Esophagus squamous epithelium (tissue), 5 donors: ENCODE measurements at places on chromosomes 1 and 21.
A peak's percentile ranks its signal among the peaks of the same experiment; 100 is the strongest.

GRCh38 chr1:205619376-205619775, 12.4 kb downstream of the ELK4 start:
- DNase-seq: no peak

GRCh38 chr1:12152113-12152891, 14.5 kb upstream of the TNFRSF1B start:
- no peak for DNase-seq

DNA sequence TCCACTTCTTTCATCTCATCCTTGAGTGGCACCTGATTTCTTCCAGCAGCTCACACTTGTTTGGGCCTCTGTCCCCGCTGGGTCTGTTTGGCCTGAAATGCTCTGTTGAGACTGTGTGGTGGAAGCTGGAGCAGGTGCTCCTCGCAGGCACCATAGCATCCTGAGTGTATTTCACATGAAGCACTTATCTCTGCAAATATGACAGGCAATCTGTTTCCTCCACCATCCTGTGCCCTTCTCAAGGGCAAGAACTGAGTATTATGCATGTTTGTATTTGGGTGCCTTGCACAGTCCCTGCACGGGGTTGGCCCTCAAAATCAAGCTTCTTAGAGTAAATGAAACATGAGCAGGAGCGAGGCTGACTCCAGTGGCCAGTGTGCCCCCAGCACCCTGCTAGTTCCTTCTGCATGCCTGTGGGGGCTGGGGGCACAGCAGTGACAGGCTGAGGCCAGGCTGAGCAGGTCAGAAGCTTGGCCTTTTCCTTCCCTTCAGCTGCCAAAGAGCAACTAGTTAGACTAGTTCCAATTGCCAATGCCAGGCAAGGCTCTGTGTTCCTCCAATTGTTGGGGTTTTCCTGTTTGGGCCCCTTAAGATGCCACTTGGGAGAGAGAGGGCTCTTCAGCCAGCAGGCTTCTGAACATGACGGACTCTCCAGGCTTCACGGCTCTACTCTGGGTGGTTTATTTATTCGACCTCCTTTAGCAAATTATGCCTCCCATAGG, 129.6 kb upstream of the ATP1A1 start:
- no peak for DNase-seq

- no peak for DNase-seq
These were observed 44.1 kb downstream of the GPR3 start for GRCh38 chr1:27436204-27437159.

DNA sequence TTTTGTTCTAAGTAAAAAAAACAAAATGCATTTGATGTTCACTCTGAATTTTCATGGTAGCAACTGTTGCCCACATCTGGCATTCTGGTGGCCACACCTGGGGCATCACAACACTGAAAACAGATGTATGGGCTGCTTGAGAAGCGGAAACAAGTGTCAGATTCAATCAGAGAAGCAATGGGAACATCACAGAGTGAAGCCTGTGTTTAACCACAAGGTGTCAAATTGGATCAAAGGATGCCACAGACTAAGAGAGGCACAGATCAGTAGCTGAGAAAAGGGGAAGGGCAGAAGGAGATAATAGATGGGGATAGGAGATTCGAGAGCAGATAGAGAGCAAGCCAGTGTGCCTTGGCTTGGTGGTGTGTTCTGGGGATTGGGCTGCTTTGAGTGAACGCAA, 49.8 kb upstream of the MTF2 start:
- no peak for DNase-seq

- no peak for DNase-seq
These were observed 158.6 kb upstream of the C1orf174 start for GRCh38 chr1:4058706-4059105.

GRCh38 chr1:97770376-97770775, 150.5 kb downstream of the DPYD start:
- no peak for DNase-seq

DNA sequence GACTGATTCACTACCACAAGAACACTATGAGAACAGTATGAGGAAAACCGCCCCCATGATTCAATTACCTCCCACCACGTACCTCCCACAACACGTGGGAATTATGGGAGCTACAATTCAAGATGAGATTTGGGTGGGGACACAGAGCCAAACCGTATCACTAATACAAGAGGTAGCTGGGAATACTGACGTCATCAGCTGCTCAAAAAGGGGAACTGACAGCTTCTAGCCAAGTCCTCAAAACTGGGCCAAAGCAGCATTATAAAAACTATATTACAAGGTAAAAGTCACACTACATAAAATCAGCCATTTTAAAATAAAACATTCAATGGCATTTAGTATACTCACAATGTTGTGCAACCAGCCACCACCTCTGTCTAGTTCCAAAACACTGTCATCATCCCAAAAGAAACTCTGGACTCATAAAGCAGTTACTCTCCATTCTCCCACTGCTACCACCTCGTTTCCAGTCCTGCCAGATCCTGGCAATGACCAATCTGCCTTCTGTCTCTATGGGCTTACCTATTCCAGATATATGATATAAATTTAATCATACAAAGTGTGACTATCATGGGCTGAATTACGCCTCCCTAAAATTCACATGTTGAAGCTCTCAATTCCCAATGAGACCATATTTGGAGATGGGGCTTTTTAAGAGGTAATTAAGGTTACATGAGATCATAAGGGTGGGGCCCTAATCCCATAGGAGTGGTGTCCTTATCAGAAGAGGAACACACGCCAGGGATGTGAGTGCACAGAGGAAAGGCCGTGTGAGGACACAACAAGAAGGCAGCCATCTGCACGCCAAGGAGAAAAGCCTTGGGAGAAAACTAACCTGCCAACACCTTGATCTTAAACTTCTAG, 192.1 kb downstream of the SETD4 start:
- DNase-seq: no peak

DNA sequence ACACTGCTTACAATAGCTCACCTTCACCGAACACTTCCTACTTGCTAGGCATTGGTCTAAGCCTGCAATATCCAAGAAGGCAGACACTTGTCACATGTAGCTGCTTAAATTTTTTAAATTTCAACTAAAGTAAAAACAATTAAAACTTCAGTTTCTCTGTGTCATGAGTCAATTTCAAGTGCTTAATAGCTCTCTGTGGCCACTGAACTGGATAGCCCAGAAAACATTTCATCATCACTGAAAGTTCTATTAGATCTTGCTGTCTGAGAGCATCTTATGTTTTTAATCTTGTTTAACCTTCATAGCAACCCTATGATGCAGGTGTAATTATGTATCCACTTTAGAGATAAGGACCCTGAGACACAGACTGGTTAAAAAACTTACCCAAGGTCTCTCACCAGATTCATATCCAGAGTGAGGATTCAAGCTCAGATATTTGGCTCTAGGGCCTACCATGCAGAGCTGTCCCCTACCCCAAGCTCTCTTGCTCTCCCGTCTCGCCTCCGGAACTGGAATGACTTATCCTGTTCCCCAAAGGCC, 2.6 kb upstream of the FCRL6 start:
- DNase-seq: no peak

- DNase-seq: no peak
These were observed 58.7 kb downstream of the DMRTB1 start for GRCh38 chr1:53517821-53518352.

GRCh38 chr1:172906778-172907592, 143.8 kb downstream of the TNFSF18 start:
- DNase-seq: no peak

DNA sequence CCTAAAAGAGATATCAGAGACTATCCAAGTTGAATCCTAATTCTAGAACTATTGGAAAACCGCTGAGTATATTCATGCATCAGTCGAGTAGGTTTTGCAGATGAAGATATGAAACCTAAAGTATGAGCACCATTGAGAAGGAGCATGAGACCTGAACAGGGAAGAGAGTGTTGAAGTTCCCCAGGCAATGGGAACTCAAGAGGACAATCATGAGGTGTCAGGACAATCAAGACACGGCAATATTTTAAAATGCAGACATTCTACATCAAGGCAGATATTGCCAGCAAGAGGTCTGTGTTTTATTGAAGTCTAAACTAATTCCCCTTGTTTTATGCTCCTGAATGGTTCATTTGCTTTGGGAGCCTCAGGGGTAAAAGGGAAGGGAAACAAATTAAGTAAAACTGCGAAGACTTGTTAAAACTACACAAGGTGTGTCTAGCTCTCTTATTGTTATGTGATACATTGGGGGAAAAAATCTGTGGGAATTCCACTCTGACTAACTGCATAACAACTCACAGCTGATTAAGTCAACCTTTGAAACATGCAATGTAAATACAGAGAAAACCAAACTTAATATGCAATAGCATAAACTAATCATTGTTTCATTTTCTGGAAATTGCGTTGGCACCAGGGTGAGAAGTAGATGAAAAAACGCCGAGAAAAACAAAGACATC, 347.9 kb upstream of the ADGRL2 start:
- DNase-seq: no peak

- no peak for DNase-seq
These were observed 61.1 kb upstream of the SMYD2 start for GRCh38 chr1:214219902-214220301.

DNA sequence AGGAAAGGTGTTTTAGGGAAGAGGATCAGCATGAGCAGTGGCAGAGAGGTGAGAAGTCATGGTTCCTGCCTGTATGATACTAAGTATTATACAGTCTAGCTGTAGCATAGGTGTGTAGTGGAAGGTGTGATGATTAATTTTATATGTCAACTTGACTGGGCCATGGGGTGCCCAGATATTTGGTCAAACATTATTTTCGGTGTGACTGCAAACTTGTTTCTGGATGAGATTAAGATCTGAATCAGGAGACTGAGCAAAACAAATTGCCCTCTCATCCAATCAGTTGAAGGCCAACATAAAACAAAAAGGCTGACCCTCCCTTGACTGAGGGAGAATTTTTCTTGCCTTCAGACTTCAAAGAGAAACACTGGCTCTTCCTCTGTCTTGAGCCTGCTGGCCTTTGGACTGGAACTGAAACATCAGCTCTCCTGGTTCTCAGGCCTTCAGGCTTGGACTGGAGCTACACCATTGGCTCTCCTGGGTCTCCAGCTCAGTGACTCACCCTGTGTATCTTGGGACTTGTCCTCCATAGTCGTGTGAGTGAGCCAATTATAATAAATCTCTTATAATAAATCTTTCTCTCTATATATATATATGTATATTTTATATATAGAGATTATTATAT, 6.8 kb upstream of the CDC42 start:
- no peak for DNase-seq

- DNase-seq: peak; percentile 81
These were observed 362 bp upstream of the DYNLT4 start for GRCh38 chr1:44807364-44808062.

GRCh38 chr21:31647650-31648049, 11.8 kb upstream of the SOD1 start:
- no peak for DNase-seq

- no peak for DNase-seq
These were observed 23.3 kb downstream of the OPRD1 start for GRCh38 chr1:28835237-28835650.

DNA sequence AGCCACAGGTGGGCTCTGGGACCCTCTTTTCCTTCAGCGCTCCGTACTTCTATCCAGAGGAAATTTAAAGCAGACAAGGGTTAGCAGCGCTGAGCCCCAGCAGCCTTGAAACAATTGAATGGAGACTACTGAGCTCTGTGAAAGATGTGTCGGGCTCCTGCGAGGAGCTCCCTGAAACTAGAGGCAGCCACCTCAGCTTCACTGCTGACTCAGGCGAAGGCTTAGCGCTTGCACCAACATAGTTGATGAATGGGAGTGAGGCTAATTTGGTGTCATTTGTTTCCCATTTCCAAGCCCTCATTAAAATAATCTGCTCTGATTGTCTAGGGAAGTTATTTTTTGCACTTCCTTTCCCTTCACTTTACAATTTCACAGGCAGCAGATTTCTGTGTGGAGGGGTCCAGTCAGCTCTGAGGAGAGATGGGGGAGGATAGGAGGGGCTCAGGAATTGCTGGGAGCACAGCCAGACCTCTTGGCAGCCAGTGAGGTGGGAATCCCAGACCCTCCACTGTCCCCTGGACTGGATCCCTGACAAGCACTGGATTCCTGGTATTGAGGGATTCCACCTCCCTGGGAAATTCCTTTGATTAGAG, 398.9 kb upstream of the PLXNA2 start:
- DNase-seq: no peak

DNA sequence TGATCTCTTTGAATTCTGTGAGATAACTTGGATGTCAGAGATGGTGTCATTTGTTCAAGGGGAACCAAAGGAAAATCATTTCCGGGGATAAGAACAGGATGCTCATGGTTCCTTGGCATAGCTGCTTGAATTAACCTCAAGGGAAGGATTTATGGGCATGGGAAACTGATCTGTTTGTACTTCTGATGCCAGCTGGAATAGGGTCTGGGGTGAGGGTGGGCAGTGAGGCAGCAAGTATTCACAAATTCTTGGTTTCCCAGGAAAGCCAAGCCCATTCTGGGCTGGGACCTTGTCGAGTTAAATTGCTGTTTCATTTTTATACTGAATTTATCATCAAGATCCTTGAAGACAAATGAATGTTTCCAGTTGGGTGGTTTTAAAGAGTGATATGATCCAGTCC, 14.1 kb downstream of the INTS3 start:
- DNase-seq: no peak

DNA sequence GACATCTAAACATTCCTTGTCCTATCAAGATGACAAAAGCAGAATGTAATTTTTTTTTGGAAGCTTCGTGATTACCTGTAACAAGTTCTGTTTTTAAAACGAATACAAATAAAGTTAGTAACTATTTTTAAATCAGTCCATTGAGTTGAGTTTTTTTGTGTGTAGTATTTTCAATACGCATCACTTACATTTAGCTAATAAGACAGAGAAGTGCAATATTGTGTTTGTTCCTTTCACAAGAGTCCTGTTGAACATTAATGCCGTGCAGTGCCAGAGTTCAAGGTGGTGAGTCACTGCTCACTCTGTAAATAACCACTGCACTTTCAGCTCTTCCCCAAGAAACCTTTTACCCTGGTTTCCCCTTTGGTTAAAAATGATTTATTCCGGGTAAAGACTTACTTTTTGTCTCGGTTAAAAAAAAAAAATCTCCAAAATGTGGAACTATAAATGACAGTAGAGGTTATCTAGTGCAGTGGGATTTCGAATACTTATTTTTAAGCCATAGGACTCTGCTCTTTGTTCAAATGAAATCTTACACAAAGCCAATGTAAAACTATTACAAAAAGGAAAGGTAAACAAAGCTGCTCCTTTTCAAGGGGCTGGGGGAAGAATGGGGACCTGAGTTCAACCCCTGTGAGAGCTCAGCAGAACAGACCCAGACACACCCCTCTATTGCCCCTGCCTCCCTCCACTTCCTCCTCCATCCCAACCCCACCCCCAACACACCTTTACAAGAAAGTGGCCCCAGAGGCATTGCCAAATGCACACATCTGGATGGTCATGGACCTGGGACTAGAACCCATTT, 14.8 kb upstream of the NCMAP start:
- DNase-seq: no peak

- no peak for DNase-seq
These were observed 4.8 kb downstream of the DISP3 start for GRCh38 chr1:11483581-11484320.

DNA sequence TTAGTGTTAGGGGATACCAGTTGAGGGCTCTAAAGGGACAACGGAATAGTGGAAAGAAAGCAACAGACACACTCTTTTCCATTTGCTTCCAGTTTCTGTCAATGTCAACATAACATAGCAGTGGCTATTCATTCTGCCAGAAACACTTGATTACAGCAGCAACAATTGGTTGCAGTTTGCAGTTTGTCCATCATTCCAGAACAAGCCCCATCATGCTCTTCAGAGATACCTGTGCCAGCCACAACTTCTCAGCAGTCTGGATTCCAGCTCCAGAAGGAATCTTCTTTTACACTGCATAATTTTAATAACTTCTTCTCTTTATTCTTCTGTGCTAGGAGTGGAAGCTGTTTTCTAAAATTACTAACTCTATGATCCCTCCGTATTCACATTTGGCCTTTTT, 1521.4 kb downstream of the PLA2G4A start:
- DNase-seq: no peak

GRCh38 chr1:204621396-204621795, 64.1 kb downstream of the LRRN2 start:
- no peak for DNase-seq
